ENCODE measurements at places on chromosomes 11 and 22.

DNA sequence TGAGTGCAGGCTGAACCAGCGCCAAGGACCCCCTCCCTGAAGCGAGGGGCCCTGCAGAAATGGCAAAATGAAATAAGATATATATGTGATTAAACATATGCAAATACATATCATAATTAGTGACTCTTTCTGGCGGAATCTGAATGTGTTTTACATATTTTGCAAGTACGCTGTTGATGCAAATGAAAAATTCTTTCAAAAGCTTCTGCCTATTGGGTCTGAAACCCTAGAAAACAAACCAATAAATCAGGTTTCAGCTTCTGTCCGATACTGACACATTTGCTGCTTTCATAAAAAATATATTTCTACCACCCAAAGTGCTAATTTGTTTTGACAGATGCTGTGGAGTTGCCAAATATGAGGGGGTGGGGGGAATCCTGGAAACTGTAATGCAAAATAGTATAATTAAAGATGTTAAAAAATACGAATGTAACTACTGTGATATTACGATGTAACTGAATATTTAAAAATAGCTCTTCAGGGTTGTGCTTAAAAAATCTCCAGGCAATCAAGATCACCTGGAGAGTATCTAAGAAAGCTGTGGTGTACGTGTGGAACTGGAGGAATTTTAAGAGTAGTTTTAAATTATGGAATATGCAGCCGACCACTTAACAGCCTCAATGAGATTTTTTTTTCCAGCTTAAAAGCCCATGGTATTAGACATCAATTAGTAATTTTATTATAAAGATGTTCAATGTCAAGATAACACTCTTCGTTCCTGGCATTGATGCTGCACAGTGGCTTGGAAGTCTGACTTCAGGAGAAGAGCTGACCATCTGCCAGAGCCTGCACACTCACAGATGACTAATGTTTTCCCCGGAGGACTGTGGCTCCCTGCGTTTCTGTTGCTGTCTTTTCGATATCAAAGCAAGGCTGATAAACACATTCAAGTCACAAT, 122.2 kb upstream of the RCN1 start:
- peak; percentile 85 for DNase-seq

DNA sequence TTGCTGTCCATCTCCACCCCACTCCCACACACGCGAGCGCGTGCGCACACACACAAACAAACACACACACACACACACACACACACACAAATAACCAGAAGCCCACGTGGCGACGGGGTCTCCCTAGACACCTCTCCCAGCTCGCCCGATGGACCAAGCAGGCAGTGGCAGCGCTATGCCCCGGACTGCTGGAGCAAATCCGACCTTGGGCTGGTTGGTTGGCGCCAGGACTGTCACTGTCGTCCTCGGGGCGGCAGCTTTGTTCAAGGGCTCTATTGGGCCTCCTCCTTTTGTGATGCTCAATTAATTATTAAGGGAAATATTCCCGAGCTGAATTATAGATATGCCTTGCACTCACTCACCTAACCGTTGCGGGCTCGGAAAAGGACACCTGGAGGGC, 1.7 kb upstream of the KCNA4 start:
- no peak for DNase-seq

DNA sequence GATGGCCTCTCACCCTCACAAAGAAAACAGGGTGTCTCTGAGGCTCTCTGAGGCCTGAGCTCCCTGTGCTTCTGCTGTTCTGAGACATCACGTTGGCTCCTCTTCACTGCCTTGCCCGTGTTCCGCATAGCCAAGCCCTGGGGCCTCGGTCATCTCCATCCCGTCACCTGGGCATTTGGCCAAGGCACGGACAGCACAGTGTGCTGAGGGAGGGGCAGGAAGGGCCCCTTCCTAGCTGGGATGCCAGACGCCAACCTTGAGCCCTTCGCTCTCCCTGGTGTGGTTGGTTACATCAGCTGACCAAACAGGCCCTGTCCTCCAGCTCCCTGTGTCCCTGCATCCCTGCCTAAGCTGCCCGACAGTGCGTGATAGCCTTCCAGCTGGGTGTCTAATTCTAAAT, 25.9 kb downstream of the MOV10L1 start:
- peak; percentile 64 for DNase-seq

GRCh38 chr22:44668886-44669521, 33.0 kb upstream of the PRR5 start:
- DNase-seq: no peak

- no peak for DNase-seq
These were observed 35.6 kb downstream of the KCNC1 start for GRCh38 chr11:17770048-17770652.

- DNase-seq: peak; percentile 42
These were observed 36.9 kb downstream of the GGTLC2 start for GRCh38 chr22:22681221-22681739.

- DNase-seq: no peak
These were observed 1.1 kb downstream of the DHCR7 start for GRCh38 chr11:71446942-71447688.

DNA sequence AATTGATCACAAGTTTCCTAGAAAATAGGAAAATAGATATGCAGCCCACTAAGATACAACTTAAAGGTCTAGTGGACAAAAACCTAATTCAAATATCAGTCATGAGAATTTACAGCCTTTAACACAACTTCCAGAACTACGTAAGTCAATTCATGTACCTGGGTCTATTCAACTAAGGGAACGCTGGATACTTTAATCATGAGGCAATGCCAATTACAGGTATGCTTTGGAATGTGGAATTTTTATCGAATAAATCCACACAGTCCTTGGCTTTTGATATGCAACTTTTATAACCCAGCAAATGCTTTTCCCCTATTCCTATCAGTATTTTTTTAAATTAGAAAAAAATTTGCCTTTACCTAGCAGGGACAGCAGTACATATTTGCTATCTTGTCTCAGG, 289.5 kb upstream of the FAT3 start:
- DNase-seq: no peak

GRCh38 chr11:34439610-34440198, 970 bp downstream of the CAT start:
- DNase-seq: no peak

DNA sequence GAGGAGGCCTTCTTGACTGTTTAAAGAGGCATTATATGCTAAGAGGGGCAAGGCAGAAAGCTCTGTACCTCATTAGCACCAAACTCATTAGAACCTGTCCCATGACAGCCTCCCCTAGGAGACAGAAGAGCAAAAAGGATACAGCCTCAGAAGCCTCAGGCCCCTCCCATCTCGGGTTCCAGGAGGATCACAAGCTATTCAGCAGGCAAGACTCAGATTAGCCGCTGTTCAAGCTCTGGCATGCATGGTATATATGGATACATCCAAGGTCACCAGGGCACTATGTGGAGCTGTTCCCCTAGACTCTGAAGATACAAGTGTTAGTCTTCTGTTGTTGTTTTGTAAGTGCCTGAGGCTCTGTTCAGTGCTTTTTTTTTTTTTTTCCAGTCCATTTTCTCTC, 32.1 kb downstream of the ATXN10 start:
- DNase-seq: no peak

- DNase-seq: no peak
These were observed 580 bp downstream of the DTX4 start for GRCh38 chr11:59172345-59173079.

DNA sequence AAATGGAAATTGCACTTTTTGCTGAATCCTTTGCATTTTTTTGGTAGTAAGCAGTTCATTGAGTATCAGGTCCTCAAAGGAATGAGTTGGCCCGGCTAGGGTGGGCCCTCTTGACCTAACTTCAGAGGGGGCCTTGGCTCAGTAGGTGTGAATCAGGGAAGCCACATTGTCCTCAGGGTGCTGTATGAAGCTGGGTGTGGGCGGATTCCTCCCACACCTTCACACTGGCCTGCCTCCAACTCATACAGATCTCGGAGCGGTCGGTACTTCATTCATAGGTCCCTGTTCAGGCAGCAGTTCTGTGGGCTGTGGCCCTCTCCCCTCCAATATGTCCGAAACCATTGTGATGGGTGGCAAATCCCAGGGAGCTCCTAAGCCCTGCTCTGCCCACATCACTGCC, 47.4 kb upstream of the OR4B1 start:
- DNase-seq: no peak

DNA sequence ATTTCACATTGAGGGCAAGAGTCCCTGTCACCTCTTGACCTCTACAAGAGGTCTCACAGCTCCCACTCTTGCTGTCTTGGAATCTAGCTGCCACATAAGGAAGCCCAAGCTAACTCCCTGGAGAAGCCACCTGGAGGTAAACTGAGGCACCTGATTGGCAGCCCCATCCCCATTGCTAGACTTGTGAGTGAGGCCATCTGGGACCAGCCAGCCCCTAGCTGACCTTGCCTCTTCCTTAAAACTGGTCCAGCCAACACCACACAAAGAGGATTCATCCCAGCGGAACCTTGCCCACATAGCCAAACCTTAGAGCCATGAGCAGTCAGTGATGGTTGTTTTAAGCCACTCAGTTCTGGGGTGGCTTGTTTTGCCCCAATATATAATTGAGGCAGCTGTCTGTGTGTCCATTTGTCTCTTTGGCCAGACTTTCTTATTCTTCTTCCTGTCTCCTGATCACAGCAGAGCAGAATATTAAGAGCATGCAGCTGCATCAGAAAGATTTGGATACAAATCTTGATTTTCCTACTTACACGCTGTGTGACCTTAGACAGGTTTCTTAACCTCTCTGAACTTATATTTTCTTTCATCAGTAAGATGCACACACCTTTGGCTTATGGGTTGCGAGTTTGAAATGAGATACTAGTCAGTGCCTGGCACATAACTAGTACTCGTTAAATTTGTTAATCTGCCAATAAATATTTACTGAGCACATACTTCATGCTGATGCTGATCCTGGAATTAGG, 74.3 kb upstream of the TP53I11 start:
- no peak for DNase-seq

GRCh38 chr22:28607795-28608194, 71.8 kb downstream of the TTC28 start:
- no peak for DNase-seq

GRCh38 chr11:9802291-9802861, 138.5 kb downstream of the SWAP70 start:
- DNase-seq: peak; percentile 35

GRCh38 chr11:12815931-12816494, 141.8 kb downstream of the TEAD1 start:
- no peak for DNase-seq

DNA sequence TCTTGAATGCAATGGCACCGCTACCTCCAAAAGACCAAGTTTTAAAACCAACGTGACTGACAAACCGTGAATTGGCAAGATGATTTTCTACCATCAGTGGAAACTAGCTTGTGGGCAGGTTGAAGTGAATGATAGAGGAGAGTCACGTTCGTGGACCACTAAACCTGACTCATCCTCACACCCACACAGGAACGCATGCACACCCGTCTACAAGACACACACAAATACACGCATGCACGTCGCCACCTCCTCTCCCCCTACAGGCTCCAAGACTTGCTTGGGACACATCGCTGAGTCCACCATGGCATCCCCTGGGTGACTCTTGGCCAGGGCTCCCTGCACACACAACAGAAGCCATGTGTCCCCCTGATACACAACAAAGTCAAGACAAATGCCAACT, 14.4 kb downstream of the TMPRSS6 start:
- DNase-seq: no peak

GRCh38 chr11:96143041-96143521, 199.9 kb downstream of the MAML2 start:
- DNase-seq: no peak

DNA sequence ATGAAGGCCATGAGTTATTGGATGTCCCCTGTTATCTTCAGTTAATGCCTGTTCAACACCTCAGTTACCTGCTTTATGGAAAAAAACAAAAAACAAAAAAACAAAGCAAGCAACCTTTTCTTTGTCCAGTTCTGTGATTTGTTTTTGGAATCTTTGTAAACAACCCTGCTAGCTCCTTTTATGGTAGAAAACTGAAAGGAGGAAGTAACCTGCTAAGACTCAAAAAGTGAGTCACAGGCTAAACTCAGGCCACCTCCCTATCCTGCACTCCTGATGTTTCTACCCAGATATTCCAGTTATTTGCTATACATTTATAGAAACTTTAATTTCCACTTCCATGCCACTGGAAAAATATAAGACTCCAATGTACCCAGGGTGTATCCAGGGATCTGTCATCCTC, 20.6 kb upstream of the TLCD5 start:
- peak; percentile 69 for DNase-seq

DNA sequence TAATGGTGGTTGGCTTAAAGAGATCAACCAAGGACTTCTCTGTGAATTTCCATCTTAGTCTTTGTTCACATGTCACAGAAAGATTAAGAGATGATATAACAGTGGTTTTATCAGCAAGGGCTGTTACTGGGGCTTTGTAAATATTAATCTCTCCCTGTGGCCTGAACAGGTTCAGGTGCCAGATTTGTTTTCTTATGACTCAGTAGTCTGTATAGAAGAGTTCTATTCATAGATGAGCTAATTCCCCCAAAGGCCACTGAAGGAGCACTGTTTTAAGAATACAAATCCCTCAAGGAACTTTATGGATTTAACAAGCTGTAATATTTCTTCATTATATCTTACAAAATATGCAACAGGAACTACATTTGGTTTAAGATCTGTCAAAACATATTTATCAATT, 50.4 kb downstream of the TCP11L1 start:
- peak; percentile 26 for DNase-seq

- DNase-seq: no peak
These were observed 35.9 kb downstream of the ST3GAL4 start for GRCh38 chr11:126391286-126391954.

DNA sequence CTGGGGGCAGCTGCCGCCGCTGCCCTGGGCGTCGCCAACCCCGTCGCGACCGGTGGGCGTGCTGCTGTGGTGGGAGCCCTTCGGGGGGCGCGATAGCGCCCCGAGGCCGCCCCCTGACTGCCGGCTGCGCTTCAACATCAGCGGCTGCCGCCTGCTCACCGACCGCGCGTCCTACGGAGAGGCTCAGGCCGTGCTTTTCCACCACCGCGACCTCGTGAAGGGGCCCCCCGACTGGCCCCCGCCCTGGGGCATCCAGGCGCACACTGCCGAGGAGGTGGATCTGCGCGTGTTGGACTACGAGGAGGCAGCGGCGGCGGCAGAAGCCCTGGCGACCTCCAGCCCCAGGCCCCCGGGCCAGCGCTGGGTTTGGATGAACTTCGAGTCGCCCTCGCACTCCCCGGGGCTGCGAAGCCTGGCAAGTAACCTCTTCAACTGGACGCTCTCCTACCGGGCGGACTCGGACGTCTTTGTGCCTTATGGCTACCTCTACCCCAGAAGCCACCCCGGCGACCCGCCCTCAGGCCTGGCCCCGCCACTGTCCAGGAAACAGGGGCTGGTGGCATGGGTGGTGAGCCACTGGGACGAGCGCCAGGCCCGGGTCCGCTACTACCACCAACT, 1.0 kb downstream of the FUT4 start:
- no peak for DNase-seq

- no peak for DNase-seq
These were observed 2.6 kb upstream of the UCP3 start for GRCh38 chr11:74011360-74012073.
